Stimulated activated CD4-positive, alpha-beta T cell treated with anti-CD3 and anti-CD28 coated beads, Interleukin-12 subunit alpha, Interleukin-12 subunit beta, amount 100 ng/mL, for 48 hours (primary cell): ENCODE measurements at places on chromosomes 12 and 14.
A peak's percentile ranks its signal among the peaks of the same experiment; 100 is the strongest.

- no peak for DNase-seq
Observed at GRCh38 chr12:11669348-11669747, 19.9 kb downstream of the ETV6 start.

GRCh38 chr14:46290706-46291105 is 360.9 kb downstream of the RPL10L start:
- DNase-seq, result no peak

DNA sequence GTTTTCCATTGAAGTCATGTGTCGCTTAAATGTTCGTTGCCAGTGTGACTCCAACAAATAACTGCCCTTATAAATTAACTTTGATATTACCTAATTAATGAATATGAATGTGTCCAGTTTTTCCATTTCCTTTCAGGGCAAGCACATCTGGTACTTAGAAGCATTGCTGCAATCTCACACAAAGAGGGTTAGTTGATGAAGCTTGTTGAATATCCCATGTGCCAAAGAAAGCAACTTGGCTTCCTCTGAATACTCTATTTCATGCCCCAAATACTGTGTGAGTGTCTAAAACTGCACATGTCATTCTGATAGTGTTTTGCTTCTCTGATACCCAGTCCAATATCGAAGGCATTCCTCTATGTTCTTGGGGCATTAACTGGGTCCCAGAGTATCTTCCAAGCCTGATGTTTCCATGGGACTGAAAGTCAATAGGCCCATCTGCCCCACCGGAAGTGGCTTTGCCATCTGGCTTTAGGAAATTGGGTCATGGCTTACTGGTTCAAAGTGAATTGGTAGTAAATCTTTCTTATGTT is 75.8 kb upstream of the CNTN1 start:
- no peak for DNase-seq

DNA sequence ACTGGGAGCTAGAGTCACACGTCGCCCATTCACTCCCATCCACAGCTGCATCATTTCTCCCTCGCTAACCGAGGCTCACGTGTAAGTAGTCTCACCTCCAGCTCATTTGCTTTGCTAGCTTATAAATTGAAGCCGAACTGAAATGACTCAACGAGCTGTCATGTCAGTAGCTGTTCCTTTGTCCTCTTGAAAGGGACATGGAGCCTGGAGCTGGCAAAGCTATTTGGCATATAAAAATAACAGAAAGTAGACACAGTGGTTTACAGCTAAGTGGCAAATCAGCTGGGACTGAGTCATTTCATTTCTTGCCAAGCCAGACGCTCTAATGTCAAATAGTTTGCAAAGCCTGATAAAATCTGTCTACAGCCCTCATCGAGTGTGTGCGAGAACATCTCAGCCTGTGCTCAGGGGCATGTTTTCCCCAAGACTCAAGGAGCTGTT is 114.4 kb upstream of the TMEM233 start:
- DNase-seq, result no peak

- DNase-seq, result no peak
Observed at GRCh38 chr12:6608592-6609281, 1.6 kb upstream of the CHD4 start.

DNA sequence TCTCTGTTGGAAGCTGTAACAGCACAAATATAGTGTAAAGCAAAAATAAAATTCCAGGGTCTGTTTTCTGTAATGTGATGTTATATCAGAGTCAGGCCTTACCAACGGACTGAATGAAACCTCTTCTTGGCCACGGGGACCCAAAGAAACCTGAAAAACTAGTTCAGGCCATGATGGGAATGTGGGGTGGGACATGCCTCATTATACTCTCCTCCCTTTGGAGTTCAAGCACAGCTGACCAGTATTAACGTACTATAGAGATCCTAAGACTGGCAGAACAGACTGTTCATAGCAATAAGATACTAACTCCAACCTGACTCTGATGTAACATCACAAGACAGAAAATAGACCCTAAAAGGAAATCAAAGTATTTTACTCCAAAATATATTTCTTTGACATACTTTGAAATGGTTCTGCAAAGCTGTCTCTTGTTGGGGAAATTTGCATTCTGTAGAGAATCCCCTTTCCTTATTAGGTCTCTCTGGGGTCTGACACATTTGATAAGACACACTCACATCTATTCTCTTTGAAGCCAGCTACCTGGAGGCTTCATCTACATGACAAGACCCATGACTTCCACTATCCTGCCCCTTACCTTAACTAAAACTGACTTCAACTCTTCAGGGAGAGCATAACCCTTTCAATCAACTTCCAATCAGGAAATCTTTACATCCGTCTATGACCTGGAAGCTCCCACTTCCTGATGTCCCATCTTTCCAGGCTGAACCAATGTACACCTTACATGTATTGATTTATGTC is 444.6 kb downstream of the SOX5 start:
- DNase-seq, result no peak

DNA sequence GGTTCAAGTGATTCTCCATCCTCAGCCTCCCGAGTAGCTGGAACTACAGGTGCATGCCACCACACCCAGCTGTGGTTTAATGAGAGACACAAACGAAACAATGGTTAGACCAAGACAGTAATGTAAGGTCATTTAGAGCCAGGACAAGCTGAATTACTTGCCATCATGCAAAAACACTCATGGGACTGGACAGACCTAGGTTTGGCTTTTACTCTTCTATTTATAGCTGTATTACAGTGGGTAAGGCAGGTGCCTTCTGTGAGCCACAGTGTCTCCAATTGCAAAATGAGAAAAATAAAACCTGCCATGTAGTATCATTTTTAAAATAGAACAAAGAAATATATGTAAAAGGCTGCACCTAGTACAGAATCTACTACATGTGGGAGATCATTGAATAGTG is 513.2 kb downstream of the NELL2 start:
- no peak for DNase-seq

GRCh38 chr12:127881371-127882140 is 385.4 kb upstream of the TMEM132C start:
- no peak for DNase-seq

GRCh38 chr12:5546616-5547015 is 114.7 kb downstream of the NTF3 start:
- DNase-seq, result no peak

DNA sequence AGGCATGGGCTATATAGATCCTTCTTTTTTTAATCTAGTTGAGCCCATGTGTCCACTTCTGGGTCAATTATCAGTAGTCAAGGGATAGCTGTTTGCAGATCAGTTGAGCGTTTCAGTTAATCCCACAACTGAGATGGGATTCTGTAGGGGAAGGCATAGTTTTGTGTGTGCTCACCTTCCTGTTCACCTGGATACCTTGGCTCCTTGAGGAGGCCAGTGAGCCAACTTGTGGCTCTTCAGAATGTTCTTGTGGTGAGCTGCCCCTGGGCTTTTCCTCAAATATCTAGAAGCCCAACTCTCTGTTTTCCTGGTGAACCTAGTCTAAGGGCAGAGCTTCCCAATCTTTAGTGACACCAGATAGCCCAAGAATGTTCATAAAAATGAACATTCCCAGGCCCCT is 302.9 kb upstream of the TBX3 start:
- no peak for DNase-seq

DNA sequence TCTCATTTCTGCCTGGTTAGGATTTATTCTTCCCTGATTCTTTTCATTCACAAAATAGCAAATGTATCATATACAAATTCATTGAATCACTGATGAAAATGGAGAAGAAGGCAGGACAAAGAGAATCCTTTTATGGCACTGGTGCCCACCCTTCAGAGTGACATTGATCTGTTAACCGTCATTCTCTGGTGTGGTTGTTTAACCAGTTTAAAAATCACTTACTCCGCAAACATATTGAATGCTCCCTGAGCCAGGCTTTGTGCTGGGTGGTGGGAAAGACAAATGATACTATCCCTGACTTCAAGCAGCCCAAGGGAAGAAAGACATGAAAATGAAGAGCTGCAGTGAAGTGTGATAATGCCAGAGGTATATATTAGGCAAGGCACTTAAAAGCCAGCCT is 187.5 kb upstream of the SLC38A2 start:
- DNase-seq, result no peak

GRCh38 chr14:97490521-97491070 is 693.4 kb downstream of the VRK1 start:
- DNase-seq, result no peak

GRCh38 chr12:58087423-58088127 is 146.2 kb downstream of the ATP23 start:
- no peak for DNase-seq

- DNase-seq, result peak; percentile 9
Observed at GRCh38 chr12:130281153-130281799, 56.4 kb upstream of the PIWIL1 start.

DNA sequence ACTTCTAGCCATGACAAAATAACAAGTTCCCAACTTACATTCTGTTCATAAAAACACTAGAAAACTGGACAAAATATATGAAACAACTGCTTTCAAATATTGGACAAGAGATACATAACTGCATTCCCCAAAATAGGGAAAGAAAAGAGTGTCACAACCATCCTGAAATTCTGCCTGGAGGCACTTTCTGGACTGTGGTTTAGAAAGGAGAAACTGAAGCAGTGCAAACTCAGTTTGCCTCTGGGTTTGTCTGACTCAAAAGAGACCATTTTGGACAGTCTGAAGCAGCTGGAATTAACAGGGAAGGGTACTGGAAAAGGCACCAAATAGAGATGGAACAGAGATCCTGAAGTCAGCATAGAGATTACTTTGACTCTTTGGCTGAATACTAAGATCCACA is 11.3 kb upstream of the SYT1 start:
- no peak for DNase-seq

- DNase-seq, result no peak
Observed at GRCh38 chr14:96088911-96089310, 49.7 kb downstream of the C14orf132 start.

GRCh38 chr14:89618811-89619551 is 201.9 kb upstream of the FOXN3 start:
- DNase-seq, result no peak

DNA sequence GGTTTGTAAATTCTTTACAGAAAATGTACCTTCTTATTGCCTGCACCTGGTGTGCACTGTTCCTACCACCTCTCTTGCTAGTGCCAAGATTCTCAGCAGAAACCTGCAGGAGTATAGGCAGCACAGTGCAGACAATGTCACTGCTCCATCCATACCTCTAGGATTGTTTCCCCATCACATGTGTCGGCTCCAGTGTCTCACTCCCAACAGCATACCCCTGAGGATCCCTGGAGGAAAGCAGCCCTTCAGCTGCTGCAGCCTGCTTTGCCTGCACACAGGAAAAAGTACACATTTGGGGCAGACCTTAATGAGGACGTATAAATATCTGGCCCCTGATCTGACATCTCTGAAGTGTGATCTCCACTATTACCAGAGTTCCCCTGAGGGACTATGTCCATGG is 235.5 kb downstream of the MDGA2 start:
- DNase-seq, result no peak

DNA sequence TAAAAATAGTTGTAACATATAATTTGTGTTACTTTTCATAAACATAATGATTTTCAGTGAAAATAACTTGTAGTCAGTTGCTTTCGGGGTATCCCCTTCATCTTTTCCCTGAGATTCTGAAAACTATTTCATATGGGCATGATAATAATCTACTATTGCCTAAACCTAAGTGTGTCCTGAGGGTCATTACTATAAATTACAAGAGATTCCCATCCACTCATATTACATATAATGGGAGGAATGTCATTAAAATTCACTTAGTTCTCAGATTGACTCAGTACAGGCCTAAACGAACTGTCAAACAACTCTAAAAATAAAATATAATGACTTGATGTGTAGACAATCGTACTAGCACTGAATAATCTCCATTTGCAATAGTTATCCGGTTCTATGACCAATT is 72.7 kb downstream of the PTPRR start:
- no peak for DNase-seq

GRCh38 chr12:2286461-2287131 is 233.8 kb downstream of the CACNA1C start:
- DNase-seq, result no peak

GRCh38 chr14:35669782-35670181 is 135.8 kb downstream of the INSM2 start:
- DNase-seq, result no peak

DNA sequence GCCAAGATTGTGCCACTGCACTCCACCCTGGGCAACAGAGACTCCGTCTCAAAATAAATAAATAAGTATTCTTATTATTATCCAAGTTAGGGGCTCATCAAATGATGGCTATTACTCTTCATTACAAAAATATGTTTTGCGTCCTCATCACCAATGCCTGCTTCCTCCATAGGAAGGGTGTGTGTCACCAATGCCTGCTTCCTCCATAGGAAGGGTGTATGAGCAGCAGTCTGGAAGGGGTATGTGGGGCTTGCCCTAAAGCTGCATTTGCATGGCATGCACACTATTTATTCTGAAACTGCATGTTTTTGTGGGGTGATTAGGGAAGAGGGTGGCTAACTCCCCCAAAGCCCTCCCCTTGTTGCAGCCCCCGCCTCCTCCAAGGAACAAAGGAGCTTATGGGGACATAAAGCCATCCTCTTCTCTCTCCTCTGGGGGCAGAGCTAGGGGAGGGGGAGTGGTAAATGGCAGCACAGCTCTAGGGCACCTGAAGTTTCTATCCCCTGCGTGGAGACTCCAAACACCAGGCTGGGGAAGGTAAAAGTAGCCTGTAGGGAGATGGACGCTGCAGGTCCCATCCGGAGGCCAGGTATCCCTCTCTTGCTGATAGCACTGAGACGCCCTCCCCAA is 1.3 kb downstream of the CAMKK2 start:
- no peak for DNase-seq

GRCh38 chr12:31274520-31275300 is 51.2 kb downstream of the SINHCAF start:
- no peak for DNase-seq

DNA sequence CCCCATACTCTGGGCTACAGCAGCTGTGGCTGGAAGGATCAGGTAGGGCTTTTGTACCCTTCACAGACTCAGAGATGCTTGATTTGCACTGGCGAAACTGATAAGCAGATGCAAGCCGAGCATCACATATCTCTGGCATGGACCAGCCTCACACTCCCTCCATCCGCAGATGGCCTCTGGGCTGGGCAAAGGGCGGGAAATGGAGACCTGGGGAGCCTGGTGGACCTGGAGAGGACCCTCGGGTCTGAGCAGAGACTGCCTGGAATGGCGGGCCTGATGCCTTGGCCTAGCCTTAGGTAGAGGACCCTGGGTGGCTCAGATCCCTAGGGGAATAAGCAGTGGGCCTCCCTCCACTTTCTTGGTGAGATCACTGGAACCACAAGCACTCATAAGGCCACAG is 53.2 kb downstream of the GALNT16 start:
- DNase-seq, result no peak

- DNase-seq, result no peak
Observed at GRCh38 chr12:49296836-49297694, 2.1 kb downstream of the PRPH start.

- no peak for DNase-seq
Observed at GRCh38 chr12:3255057-3255456, 177.9 kb downstream of the TSPAN9 start.

- DNase-seq, result no peak
Observed at GRCh38 chr14:58882577-58883018, 244.8 kb downstream of the DACT1 start.
